ENCODE measurements at places on chromosomes 4 and X.

GRCh38 chr4:98688411-98689290 lies 30.2 kb upstream of the TSPAN5 start:
- no peak for DNase-seq

- DNase-seq: no peak
Measured at GRCh38 chr4:84931274-84931673, 35.2 kb downstream of the WDFY3 start.

- DNase-seq: no peak
Measured at GRCh38 chrX:20517565-20517964, 250.9 kb upstream of the RPS6KA3 start.

DNA sequence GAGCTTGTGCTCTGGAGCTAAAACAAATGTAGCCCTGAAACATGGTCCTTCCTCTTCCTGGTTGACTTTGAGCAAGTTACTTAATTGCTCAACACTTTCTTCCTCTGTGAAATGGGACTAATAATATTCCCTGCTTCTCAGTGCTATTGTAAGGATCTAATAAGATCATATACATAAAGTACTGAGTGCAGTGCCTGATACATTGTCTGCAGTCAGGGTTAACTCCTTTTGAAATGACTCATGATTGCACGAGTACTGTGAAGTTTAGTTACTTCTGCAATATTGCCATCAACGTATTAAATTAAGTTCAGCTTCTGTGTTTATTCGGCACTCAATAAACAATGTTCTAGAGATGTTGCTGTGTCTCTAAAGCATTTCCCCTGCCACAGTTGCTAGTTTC lies 91.8 kb upstream of the HPRT1 start:
- no peak for DNase-seq

- DNase-seq: no peak
Measured at GRCh38 chr4:177569434-177569833, 127.2 kb upstream of the AGA start.

DNA sequence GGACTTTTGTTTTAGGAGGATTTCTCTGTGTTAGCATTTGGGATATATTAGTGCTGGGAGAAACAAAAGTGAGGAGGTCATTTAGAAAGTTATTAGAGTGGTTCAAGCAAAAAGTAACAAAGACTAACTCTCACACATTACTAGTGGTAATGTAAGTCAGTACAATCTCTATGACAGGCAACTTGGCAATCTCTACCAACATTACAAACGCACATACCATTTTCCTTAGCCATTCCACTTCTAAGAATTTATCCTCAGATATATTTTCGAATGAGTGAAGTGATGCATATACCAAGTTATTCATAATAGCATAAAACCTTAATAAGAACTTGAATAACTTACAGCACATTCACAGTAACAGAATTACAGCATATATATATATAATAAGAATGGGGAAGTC lies 146.2 kb downstream of the PRSS12 start:
- no peak for DNase-seq

GRCh38 chrX:71170660-71171059 lies 26.0 kb downstream of the NLGN3 start:
- no peak for DNase-seq

GRCh38 chr4:2289955-2290333 lies 28.0 kb upstream of the MXD4 start:
- DNase-seq: no peak

GRCh38 chr4:166252487-166253402 lies 379.7 kb downstream of the TLL1 start:
- DNase-seq: no peak

- DNase-seq: no peak
Measured at GRCh38 chrX:19213610-19214152, 91.4 kb upstream of the ADGRG2 start.

- DNase-seq: no peak
Measured at GRCh38 chr4:173513651-173514050, 16.4 kb downstream of the HAND2 start.

All from T-cell (primary cell).